ENCODE measurements at places on chromosomes 13 and 19.

GRCh38 chr13:94312511-94313216 lies 166.8 kb downstream of the DCT start:
- no peak for DNase-seq

- DNase-seq, result peak; percentile 53
These were observed 19.3 kb downstream of the CCNE1 start for GRCh38 chr19:29831041-29831548.

- DNase-seq, result no peak
These were observed 7.1 kb downstream of the ARGLU1 start for GRCh38 chr13:106560821-106561220.

- no peak for DNase-seq
These were observed 21.6 kb upstream of the SPRY2 start for GRCh38 chr13:80362481-80362880.

DNA sequence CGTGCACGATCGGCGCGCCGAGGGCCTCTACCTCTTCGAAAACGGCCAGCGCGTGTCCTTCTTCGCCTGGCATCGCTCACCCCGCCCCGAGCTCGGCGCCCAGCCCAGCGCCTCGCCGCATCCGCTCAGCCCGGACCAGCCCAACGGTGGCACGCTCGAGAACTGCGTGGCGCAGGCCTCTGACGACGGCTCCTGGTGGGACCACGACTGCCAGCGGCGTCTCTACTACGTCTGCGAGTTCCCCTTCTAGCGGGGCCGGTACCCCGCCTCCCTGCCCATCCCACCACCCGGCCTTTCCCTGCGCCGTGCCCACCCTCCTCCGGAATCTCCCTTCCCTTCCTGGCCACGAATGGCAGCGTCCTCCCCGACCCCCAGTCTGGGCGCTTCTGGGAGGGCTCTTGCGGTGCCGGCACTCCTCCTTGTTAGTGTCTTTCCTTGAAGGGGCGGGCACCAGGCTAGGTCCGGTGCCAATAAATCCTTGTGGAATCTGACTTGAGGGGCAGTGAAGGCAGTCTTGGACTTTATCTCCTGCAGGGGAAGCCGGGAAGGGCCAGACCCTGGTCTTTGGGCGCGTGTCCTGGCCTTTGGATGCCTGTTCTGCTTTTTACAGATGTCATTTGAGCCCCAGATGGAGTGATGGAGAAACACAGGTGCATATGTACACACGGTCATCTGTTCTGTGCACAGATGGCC lies 2.2 kb downstream of the CLEC11A start:
- DNase-seq, result no peak

DNA sequence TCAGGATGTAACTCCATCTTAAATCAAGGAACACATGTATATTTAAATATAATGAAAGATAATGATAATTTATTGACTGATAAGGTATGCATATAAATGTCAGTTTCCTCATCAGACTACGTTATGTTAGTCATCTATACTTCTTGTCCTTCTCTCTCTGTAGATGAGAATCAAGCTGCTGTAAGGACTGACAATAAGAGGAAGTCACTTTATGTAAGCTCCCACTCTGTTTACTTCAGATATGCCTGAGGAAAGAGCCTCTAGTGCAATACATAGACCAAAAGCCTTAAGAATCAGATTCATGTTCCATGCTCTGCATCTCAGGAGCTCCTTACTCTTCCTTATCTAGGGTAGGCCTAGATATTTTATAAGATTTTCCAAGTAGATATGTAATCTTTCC lies 9.6 kb upstream of the SLITRK6 start:
- no peak for DNase-seq

DNA sequence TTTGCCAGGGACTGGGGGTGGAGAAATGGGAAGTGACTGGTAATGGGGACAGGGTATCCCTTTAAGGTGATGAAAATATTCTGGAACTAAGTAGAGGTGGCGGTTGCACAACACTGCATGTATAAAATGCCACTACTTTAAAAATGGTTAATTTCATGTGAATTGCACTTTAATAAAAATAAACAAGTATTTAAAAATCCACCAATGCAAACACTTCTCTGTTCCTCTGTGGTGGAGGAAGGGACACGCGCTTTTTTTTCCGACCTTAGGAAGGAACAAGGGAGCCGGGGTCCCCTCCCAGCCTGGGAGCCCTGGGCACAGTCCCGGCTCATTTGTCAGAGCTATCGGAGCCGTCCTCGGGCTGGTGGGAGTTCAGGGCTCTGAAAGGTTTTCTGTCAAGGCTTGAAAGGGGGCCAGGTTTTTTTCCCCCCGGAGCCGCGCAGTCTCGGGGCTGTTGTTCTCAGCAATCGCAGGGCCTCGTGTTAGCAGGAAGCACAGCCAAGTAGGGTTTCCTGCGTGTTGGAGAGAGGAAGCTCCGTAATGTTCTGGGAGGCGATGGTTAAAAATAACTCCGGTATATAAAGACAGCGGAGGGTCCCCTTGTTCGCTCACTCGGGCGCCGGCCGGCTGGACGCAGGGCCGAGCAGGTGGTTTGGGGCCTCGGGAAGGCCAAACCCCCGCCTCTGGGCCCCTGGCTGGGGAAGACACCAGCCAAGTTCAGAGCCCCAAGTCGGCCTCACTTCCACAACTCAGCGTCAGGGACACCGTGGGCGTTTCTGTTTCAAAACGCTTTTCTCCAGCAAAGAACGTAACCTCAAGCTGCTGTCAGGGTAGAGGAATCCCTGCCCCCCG lies 41.2 kb upstream of the KLF2 start:
- peak; percentile 17 for DNase-seq

DNA sequence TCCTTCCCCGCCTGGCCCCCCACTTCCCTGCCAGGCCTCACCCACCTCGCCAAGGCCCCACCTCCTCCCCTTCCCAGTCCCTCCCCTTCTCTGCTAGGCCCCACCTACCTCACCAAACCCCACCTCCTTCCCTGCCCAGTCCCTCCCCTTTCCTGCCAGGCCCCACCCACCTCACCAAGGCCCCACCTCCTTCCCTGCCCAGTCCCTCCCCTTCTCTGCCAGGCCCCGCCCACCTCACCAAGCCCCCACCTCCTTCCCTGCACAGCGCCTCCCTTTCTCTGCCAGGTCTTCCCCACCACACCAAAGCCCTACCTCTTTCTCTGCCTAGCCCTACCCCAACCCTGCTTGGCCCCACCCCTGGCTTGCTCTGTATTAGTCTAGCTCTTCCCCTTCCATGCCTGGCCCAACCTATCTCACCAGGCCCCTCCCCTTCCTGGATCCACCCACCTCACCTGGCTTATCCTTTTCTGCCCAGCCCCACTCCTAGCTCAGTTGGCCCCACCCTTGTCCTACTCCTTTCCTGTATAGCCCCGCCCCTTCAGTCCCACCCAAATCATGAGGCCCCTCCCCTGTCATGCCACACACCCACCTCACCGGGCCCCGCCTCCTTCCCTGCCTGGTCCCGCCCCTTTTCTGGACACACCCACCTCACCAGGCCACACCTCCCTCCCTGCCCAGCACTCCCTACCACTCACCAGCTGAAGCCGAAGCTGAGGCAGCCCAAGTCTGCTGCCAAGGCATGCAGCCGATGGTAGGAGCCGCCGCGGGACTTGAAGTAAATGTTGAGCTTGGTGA lies 16.2 kb downstream of the CERS1 start:
- no peak for DNase-seq

GRCh38 chr19:30692879-30693503 lies 320.8 kb downstream of the ZNF536 start:
- DNase-seq, result no peak

DNA sequence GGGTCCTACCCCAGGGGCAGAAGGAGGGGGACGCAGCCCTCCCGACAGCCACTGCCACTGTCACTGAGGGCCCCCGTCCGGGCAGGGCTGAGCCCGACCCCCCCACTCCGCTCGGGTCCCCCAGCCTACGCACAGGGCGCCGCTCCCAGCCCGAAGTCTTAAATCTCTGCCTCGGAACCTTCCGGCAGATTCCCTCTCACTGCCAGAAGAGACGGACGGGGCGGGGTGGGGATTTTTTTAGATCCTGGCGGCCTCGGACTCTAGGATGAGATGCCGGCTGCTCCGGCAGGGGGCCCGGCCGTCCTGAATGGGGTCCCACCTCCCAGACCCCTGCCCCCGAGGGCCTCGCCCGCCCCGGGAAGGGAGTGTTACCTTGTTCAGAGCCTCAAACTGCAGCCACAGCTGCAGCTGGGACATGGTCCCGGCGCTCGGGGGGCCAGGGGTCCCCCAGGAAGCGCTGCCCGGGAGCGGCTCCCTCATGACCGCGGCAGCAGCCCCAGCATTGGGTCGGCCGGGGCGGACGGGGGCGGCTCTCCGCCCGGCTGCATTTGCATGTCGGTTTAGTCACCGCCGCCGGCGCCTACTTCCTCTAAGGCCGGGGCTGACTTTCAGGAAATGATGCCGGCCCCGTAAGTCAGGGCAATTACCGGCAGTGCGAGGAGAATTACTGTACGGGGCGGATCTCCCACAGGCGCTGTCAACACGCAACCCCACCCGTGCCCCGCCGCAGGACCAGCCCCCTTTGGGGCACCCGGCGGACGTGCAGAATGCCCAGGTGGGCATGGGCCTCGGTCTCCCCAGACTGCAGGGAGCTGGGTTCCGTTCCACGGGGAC lies 28.1 kb downstream of the GPX4 start:
- peak; percentile 77 for DNase-seq

GRCh38 chr19:57815247-57816075 lies 748 bp upstream of the ZNF552 start:
- no peak for DNase-seq

- DNase-seq, result no peak
These were observed 233.6 kb downstream of the PCDH9 start for GRCh38 chr13:66996503-66996902.

- no peak for DNase-seq
These were observed 27.6 kb downstream of the CSNK1G2 start for GRCh38 chr19:1968279-1969175.
